ENCODE measurements at places on chromosomes 5 and 9.

- no peaks in the 10 kb centered on the region for H3K36me3 ChIP-seq
- H3K4me3 ChIP-seq: no peak overlapping the region
- no peaks in the 10 kb centered on the region for H3K4me1 ChIP-seq
- H3K27ac ChIP-seq: no peak overlapping the region
Measured at GRCh38 chr5:102678267-102679058, 76.6 kb upstream of the PAM start.

GRCh38 chr5:161847941-161848391 is at the start of gene GABRA1:
TSS of gene GABRA1 (plus strand) at chr5:161848120. CDS start at chr5:161850811, 2,691 bp downstream.
- H3K36me3 ChIP-seq: no peaks in the 10 kb centered on the region
- H3K27ac ChIP-seq: no peak within 1 kb of the TSS
- DNase-seq: no peak

DNA sequence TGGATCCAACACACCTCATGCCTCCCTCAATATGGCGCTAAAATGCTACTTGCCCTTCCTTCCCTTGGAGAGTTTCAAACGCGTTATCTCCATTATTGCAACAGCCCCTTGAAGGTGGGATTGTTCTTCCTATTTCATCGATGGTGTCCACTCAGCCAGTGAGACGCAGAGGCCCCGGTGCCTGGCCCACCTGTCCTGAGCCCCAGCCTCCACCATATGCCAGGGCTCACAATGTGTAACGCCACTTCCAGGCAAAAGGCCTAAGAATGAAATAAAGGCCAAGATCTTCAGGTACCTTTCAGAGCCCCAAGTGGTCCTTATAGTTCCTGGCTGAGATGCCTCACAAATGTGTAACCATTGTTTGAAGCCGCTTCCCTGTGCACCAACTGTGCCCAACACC is 170.7 kb upstream of the PHYKPL start:
- no peak overlapping the region for H3K27ac ChIP-seq
- no peak overlapping the region for H3K4me3 ChIP-seq
- DNase-seq: peak; percentile 20
- H3K4me1 ChIP-seq: no peaks in the 10 kb centered on the region

DNA sequence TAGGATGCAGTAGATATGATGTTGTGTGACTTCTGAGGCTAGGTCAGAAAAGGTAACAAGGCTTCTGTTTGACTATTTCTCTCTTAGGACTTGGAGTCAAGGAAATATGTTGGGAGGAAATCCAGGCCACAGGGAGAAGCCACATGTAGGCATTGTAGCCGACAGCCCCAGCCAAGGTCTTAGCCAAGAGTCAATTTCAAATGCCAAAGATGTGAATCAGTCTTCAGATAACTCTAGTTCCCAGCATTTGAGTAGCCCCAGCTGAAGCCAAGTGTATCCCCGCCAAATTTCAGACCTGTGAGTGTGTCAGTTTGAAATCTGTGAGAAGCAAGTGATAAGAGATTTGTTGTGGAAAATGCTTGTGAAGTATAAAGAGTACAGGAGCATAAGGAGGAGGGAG is 38.1 kb upstream of the ISL1 start:
- no peaks in the 10 kb centered on the region for H3K4me1 ChIP-seq
- no peaks in the 10 kb centered on the region for H3K36me3 ChIP-seq
- no peaks in the 10 kb centered on the region for H3K27me3 ChIP-seq
